ENCODE measurements at places on chromosomes 3 and 15.

DNA sequence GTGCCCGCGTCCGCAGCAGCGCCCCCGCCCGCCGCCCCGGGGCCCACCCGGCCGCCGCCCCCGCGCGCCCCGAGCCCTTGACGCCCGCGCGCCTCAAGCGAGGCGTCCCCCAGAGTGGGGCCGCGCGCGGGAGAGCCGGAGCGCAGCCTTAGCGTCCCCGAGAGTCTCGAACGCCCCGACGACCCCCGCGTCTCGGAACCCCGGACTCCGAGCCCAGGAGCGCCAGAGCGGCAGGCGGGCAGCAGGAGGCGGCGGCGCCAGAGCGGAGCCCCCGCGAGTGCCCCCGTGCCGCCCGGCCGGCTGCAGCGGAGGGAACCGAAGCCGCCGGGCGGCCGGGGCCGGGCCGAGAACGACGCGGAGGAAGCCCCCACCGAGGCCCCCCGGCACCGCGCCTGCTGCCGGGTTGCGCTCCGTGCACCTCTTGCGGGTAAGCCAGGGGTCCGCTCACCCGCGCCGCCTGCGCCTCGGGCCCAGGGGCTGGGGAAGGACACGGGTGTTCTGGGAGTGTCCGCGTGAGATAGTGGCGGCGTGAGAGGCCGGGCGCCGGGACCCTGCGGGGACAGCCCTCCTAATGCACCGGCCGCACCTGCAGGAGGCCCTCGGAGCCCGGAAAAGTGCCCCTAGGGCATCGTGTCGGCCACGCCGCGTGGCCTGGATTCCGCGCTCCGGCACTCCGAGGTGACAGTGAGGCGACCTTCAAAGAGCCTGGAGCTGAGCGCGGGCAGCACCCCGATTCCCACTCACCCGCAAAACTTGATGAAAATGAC lies 52.0 kb upstream of the ULK4 start:
- no peak for DNase-seq

DNA sequence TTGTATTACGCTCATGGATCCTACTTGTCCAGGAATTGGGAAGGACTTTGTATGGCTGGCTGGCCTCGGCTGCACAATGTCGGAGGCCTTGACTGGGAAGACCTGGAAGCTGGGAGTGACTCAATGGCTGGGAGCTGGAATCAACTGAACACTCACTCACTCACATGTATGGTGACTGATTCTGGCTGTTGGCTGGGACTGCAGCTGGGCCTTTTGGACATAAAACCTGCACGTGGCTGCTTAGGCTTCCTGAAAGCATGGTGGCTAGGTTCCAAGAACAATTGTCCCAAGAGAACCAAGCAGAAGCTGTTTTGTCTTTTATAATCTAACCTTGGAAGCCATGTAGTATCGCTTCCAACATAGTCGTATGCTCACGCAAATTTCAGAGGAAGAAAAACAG lies 38.0 kb upstream of the CMTM8 start:
- no peak for DNase-seq

GRCh38 chr3:167872032-167872431 lies 136.5 kb downstream of the SERPINI1 start:
- DNase-seq, result no peak

DNA sequence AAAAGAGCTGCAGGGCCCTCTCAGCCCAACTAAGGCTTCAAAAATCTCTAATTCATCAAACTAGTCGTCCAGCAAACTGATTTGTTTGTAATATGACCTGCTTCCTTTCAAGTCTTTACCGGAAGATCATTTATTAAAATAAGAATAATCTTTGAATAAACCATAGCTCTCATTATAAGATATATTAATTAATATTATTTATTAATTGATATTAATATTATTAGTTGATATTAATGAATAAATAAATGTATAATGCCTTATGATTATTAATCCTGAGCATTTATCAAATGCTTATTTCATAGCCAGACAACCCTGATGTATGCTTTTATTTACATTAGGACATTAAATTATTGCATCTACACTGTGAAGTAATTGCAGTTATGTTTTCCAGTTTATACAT lies 550.7 kb upstream of the ALCAM start:
- DNase-seq, result no peak

- peak; percentile 7 for DNase-seq
Observed at GRCh38 chr3:129651435-129652202, 45.1 kb upstream of the PLXND1 start.

DNA sequence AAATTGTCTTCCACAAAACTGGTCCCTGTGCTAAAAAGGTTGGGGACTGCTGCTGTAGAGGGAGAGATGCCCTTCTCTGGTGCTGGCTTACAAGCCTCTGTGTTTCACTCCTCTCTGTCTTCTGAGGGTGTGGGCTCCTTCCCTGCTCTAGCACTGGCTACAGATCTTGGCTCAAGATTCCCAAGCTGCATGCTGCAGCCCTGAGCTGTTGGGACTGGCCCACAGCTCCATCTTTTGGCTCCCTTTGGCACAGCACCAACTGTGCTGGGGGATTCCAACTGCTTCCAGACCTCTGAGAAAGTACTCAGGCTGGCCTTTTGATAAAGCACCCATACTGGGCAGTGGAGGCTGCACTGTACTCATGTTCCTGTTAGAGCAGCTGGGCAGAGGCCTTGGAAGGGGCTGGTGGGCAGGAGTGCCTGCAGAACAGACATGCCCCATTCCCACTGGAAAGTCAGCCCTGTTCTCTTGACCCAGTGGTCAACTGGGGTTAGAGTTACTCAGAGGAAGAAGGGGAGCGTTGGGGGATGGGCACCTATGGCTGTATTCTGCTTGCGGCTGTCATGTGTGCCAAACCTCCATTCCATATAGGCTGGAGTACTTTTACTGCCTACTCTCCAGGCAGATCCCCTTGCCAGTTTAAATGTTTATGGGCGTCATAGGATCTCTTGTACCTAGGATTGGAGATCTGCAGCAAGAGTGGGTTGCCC lies 55.7 kb downstream of the GALK2 start:
- no peak for DNase-seq

All from nucleus accumbens (tissue), 56 donors.